ENCODE measurements at places on chromosomes 1 and 21.
A peak's percentile ranks its signal among the peaks of the same experiment; 100 is the strongest.

DNA sequence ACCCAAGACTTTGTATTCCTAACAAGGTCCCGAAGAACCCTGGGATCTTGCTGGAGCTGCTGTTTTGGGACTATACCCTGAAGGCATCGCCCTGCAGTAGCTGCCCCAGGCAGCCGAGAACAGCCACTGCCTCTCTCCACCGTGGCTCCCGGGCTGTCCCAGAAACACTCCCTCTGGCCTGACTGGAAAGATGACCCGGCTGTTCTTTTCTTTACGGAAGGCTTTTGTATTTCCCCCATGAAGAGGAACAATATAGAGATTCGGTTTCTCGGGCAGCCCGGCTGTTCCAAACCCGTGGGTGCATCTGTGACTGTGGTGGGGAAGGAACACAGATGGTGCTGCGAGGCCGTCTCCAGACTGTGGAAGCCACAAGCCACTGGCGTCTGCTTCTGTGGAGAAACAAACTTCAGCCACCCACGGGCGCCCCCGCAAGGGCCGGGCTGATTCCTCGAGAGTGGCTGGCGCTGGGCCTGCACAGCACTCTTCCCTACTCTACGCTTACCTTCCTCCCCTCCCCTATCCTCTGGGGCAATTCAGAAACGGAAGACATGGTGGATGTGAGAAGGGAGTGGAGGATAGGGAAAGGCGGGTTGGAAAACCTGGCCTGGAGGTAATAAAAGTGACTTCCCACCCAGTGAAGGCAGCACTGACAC is 33.7 kb upstream of the VASH2 start:
- no peaks in the 10 kb centered on the region for H3K36me3 ChIP-seq
- H3K4me1 ChIP-seq, result peaks cover 5% of the 10 kb centered on the region
- no peak overlapping the region for H3K4me3 ChIP-seq
- H3K27ac ChIP-seq, result no peak overlapping the region
- DNase-seq, result peak; percentile 50

DNA sequence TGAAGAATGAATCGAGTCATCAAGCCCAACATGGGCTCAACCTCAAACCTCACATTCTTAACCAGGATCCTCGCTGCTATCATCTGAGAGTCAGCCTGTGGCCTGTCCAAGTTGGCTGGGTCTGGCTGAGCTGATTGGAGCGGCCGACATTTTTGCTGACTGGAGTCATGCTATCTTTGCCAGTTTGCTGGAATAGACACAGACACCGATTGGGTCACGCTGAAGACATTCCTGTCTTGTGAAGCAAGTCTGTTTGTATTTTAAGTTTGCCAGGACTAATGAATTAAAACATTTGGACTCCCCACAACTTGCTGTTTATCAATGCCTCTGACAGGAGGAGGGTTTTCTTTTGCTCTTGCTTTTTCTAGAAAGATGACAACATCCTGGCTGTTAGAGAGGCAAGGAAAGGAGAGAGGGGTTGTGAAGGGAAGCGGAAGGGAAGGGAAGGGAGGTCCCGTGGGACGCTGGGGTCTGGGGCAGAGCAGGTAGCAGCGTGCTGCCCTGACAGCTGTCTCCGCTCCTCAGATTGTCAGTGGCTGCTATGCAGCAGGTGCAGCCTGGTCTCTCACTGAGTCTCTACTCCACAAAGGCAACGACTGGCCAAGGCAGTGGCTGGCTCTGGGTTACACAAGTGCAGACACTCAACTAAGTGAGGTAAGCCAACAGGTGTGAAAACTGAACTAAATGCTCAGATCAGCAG is at the start of gene MAP3K7CL:
Gene MAP3K7CL, plus strand, starts transcription at position 375 of the 700 bp plus-strand sequence. CDS start 2,701 bp downstream, outside the sequence.
- no peak within 1 kb of the TSS for H3K27ac ChIP-seq
- H3K36me3 ChIP-seq, result no peaks in the 10 kb centered on the region
- H3K4me3 ChIP-seq, result no peak within 1 kb of the TSS
- no peak for DNase-seq

GRCh38 chr21:34197561-34197960 is 124.2 kb downstream of the MRPS6 start:
- peaks cover 5% of the 10 kb centered on the region for H3K4me1 ChIP-seq
- H3K27ac ChIP-seq, result no peak overlapping the region
- H3K27me3 ChIP-seq, result no peaks in the 10 kb centered on the region
- H3K36me3 ChIP-seq, result no peaks in the 10 kb centered on the region
- H3K4me3 ChIP-seq, result no peak overlapping the region

DNA sequence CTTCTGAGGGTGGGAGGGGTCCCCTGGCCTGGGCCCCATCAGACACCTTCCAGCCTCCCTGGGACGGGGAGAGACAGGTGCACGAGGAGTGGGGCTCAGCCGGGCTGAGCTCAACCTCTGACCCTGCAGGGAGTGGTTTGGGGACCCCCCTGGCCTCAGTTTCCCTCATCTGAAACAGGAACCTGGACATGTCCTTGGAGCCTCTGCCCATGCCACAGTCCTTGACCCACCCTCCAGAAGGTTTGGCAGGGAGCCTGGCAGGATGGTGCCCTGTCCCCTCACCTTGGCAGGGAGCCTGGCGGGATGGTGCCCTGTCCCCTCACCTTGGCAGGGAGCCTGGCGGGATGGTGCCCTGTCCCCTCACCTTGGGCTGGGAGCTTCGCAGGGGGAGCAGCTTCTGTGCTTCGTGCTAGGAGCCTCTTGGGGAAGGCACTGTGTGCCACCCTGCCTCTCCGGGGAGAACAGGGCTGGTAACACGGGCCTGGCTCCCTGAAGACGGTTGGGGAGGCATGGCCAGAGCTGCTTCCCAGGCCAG is 58.3 kb downstream of the SLX9 start:
- DNase-seq, result no peak
- H3K4me1 ChIP-seq, result no peaks in the 10 kb centered on the region
- no peaks in the 10 kb centered on the region for H3K36me3 ChIP-seq
- no peaks in the 10 kb centered on the region for H3K27me3 ChIP-seq
- H3K4me3 ChIP-seq, result no peak overlapping the region
- no peak overlapping the region for H3K27ac ChIP-seq

DNA sequence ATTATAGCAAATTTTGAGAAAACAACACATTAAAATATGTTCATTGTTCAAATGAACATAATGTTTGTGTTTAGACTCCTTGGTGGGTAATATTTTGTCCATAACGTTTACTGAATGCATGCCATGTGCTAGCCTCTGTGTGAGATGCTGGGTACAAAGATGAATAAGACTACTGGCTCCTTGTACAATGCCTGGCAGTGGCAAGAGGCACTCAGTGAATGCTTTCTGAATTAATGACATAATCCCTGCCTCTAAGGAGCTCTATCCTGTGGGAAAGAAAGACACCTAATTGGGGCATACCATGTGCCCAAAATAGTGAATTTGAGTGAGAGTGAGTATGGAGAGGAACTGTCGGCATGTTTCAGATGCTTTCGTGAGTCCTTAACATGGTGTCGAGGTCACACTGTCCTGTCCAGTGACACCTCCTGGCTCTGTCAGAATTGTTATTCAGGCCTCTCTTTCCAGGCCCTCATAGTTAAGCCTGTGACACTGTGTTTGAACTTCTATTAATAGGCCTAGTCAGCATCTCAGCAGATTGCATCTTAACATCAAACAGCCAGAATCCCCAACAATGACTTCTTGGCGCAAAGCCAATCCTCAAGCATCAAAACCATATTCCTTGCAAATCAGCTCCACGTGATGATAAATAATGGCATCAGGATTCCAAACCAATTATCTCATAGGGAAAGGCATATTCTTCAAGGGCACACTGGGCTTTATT is 32.8 kb upstream of the S1PR1 start:
- no peak overlapping the region for H3K27ac ChIP-seq
- no peaks in the 10 kb centered on the region for H3K4me1 ChIP-seq
- H3K27me3 ChIP-seq, result no peaks in the 10 kb centered on the region

DNA sequence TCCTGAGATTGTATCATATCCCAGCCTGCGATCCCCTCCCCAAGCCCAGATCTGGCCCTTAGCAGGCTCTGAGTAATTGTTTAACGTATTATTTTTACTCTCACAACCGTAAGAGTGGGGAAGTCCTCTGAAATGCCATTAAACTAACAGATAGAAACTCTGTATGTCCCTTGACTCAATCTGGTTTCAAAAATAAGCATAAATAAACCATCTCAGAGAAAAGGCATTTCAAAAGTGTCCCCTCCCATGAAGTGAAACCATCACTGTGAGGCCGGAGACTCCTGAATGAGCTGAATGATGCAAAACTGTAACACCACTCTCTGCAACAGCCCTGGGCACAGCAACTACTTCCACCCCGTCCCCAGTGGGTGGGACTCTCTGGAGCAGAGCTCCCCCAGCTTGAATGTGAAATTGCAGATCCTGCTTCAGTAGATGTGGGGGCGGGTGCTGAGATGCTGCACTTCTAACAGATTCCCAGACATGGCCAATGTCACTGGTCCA is 104.1 kb downstream of the SYF2 start:
- no peaks in the 10 kb centered on the region for H3K4me1 ChIP-seq
- no peaks in the 10 kb centered on the region for H3K27me3 ChIP-seq
- DNase-seq, result no peak
- H3K36me3 ChIP-seq, result no peaks in the 10 kb centered on the region
- no peak overlapping the region for H3K4me3 ChIP-seq

GRCh38 chr1:11056504-11056903 is 3.3 kb downstream of the SRM start:
- no peak overlapping the region for H3K4me3 ChIP-seq
- no peak for DNase-seq
- H3K27me3 ChIP-seq, result no peaks in the 10 kb centered on the region

GRCh38 chr1:205582471-205583291 is 49.1 kb downstream of the ELK4 start:
- H3K4me3 ChIP-seq, result no peak overlapping the region
- peaks cover 8% of the 10 kb centered on the region for H3K4me1 ChIP-seq
- DNase-seq, result no peak
- no peaks in the 10 kb centered on the region for H3K36me3 ChIP-seq

DNA sequence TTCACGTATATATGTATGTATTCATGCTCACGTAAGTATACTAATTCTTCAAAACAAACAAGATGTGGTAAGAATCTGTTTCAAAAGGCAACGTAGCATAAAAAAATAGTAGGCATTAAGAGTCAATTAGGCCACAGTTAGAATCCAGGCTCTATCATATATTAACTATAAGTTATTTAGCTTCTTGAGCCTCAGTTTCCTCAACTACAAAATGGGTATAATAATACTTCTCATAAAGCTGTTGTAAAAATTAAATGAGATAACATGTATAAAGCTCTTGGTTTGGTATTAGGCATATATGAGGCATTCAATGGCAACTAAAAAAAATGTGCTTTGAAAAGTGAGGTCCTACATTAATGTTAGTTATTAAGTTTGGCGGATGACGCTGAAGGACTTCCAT is 9.2 kb downstream of the B3GALNT2 start:
- no peak overlapping the region for H3K4me3 ChIP-seq
- no peak overlapping the region for H3K27ac ChIP-seq
- no peaks in the 10 kb centered on the region for H3K36me3 ChIP-seq
- no peaks in the 10 kb centered on the region for H3K27me3 ChIP-seq
- no peak for DNase-seq
- H3K4me1 ChIP-seq, result no peaks in the 10 kb centered on the region

DNA sequence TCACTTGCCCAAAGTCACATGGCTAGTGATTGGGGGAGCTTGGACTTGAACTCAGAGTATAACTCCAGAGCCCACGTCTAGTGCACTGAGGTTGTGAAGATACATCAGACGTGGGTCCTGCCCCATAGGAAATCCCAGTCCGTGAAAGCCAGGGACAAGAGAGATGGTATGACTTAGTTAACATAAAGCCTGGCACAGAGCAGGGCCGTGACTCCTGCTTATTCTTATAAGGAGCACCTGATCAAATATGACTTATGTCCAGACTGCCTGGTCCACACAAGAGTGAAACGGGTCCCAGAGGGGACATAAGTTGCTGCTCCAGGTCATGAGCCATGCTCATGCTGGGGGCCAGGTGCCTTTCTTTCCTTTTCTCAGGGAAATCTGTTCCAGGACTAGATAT is 166.3 kb upstream of the USP24 start:
- no peak overlapping the region for H3K27ac ChIP-seq
- H3K4me3 ChIP-seq, result no peak overlapping the region
- H3K27me3 ChIP-seq, result no peaks in the 10 kb centered on the region
- DNase-seq, result no peak
- H3K4me1 ChIP-seq, result no peaks in the 10 kb centered on the region

GRCh38 chr1:94599095-94599813 is 57.7 kb upstream of the F3 start:
- no peaks in the 10 kb centered on the region for H3K27me3 ChIP-seq
- H3K4me1 ChIP-seq, result peaks cover 6% of the 10 kb centered on the region
- peak; percentile 84 for DNase-seq
- H3K4me3 ChIP-seq, result no peak overlapping the region
- H3K36me3 ChIP-seq, result no peaks in the 10 kb centered on the region
- peak overlapping the region; percentile 51 for H3K27ac ChIP-seq

DNA sequence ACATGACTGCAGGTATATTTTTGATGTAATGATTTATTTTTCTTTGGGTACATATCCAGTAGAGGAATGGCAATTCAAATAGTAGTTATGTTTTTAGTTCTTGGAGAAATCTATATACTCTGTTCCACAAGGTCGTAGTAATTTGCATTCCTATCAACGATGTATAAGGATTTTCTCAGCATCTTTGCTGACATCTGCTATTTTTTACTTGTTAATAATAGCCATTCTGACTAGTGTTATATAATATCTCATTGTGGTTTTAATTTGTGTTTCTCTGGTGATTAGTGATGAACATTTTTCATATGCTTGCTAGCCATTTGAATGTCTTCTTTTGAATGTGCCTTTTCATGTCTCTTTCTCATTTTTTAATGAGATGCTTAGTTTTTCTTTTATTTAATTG is 292.1 kb upstream of the RGS18 start:
- DNase-seq, result no peak
- H3K4me3 ChIP-seq, result no peak overlapping the region
- no peaks in the 10 kb centered on the region for H3K27me3 ChIP-seq

- no peaks in the 10 kb centered on the region for H3K36me3 ChIP-seq
- DNase-seq, result peak; percentile 85
- H3K4me1 ChIP-seq, result peaks cover 24% of the 10 kb centered on the region
- no peaks in the 10 kb centered on the region for H3K27me3 ChIP-seq
- peak within 1 kb of the TSS; percentile 73 for H3K4me3 ChIP-seq
Measured at GRCh38 chr1:156591432-156592157, at the start of gene NAXE. Gene NAXE (plus strand): TSS chr1:156591776. CDS start chr1:156591805, 29 bp downstream.

DNA sequence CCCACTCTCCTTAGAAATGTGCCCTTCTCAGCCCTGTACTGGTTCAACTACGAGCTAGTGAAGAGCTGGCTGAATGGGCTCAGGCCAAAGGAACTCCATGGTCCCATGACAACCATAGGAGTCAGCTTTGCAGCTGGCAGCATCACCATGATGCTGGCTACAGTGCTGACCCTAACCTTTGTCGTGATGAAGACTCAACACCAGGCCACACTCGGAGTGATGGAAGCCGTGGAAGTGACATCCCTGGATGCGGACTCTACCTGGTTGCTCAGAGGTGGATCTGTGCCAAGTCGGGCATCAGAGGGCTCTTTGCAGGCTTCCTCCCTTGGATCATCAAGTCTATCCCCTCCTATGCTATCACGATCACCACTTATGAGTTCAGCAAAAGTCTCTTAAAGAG is 11.6 kb downstream of the KDM5B start:
- no peak overlapping the region for H3K4me3 ChIP-seq
- H3K4me1 ChIP-seq, result no peaks in the 10 kb centered on the region
- H3K36me3 ChIP-seq, result no peaks in the 10 kb centered on the region
- no peak overlapping the region for H3K27ac ChIP-seq
- no peak for DNase-seq

- H3K27ac ChIP-seq, result no peak overlapping the region
- H3K4me1 ChIP-seq, result peaks cover 18% of the 10 kb centered on the region
- DNase-seq, result no peak
- H3K36me3 ChIP-seq, result no peaks in the 10 kb centered on the region
- no peak overlapping the region for H3K4me3 ChIP-seq
Measured at GRCh38 chr1:9311029-9311428, 18.3 kb downstream of the SPSB1 start.

GRCh38 chr1:36492491-36492890 is 9.8 kb upstream of the CSF3R start:
- no peak overlapping the region for H3K27ac ChIP-seq
- no peak overlapping the region for H3K4me3 ChIP-seq
- no peaks in the 10 kb centered on the region for H3K36me3 ChIP-seq
- no peaks in the 10 kb centered on the region for H3K27me3 ChIP-seq
- no peak for DNase-seq

Measured in testis (tissue), 5 donors.